ENCODE measurements at places on chromosomes 13 and 19.
A peak's percentile ranks its signal among the peaks of the same experiment; 100 is the strongest.

DNA sequence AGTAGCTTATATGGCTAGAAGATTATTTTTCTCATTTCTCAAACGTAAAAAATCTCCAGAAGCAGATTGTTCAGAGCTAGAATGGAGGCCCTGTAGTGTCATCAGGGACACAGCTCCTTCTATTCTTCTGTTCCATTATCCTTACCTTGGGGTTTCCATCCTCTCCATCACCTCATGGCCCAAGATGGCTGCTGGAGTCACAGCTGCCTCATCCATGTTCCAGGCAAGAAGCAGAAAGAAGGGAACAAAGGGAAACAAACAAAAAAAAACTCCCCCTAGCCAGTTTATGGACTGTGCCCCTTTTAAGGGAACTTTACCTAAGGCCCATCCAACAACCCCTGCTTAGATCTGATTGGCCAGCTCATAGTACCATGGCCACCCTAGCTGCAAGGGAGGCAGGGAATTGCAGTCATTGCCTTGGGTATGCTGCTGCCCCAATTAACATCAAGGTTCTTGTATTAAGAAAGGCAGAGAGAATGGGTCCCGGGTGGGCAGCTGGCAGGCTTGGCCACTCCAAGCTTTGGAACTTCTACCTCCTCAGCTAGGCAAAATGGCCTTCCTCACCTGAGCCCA is 15.7 kb downstream of the CEACAM16 start:
- DNase-seq: no peak

DNA sequence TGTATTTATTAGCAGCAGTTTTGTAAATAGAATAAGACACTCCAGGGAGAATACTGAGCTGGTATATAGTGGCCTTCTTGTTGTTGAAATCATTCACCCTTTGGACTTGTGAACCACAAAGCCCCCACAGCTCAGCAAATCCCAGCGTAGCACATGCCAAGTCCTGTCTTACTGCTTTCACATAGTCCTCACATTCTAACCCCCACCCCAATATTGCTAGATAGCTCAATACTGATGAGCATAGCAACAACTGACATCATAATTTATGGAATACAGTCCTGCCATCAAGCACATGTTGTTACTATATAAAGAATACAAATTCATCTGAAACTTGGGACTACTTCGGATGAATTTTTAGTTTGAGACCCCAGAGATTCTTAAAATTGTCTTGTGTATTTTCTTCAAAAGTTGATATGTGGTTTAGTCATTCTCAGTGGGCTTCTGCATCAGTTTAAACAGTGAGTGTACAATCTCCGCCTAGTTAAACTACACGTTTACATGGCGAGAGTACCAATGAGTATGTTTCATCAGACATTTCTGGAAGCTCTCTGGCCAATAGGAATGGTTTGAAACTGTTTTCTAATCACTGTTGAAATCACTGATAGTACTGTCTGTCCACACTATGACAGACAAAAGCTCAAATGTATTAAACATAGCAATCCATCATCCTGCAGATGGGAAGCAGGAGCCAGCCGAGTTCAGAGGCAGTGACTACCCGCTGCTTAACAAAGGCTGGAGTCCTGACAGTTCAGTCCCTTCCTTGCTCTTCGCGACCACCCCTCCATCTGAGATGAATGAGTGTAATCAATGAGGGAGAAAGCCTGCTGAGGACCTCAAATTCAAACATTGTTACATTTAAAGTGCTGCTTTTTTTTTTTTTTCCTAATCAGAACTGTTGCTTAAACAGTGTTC is 15.2 kb downstream of the DACH1 start:
- DNase-seq: no peak

GRCh38 chr19:11769995-11770394 is 3.2 kb downstream of the ZNF441 start:
- DNase-seq: no peak

- DNase-seq: no peak
Observed at GRCh38 chr19:16111909-16112752, 442 bp downstream of the RAB8A start.

GRCh38 chr19:29761575-29762232 is 46.6 kb upstream of the C19orf12 start:
- DNase-seq: no peak

- no peak for DNase-seq
Observed at GRCh38 chr13:93628136-93628797, 401.7 kb downstream of the GPC6 start.

DNA sequence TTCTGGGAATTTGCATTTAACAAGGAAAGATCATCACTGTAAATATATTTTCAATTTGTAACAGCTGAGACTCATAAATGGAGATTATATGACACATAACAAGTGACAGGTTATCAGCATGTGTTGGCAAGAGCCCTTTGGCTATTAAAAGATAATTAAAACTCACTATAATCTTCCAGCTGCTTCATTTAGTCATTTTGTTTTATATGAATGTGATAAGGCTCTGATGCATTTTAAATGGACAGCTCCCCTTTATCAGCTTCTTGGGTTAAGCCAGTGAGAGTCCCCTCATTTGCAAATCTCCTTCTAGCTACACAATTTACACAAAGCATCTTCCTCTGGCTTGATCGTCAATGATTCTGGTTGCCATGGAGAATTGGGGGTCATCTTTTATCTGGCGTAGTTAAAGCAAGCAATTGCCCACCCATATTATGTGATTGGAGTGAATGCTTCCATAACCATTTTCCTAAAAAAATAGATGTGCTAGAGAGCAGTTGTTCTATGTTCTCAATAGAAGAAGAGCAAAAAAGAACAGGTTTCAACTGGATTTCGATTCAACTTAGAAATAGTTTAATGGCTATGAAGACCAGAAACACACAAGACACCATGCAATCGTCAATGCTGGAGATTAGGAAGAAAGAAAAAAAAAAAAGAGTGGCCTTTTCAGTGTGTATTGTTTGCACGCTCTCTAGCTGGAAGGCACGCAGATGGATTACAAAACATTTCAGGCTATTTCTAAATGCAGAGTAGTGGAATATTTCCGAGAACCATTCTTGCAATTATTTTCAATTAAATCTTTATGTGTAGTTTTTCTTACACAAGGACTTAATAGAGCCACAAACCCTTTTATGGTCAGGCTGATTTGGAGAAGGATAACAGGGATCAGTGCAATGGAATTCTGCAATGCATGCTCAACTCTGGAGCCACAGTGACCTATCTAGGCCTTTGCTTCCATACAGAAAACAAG is 27.4 kb downstream of the STARD13 start:
- no peak for DNase-seq

- DNase-seq: no peak
Observed at GRCh38 chr19:38696729-38697055, 47.6 kb downstream of the CAPN12 start.

- DNase-seq: no peak
Observed at GRCh38 chr13:38121267-38121666, 228.4 kb upstream of the UFM1 start.

GRCh38 chr13:76826527-76826926 is 59.7 kb downstream of the KCTD12 start:
- DNase-seq: no peak

GRCh38 chr19:11291415-11291814 is 4.5 kb upstream of the TSPAN16 start:
- no peak for DNase-seq

DNA sequence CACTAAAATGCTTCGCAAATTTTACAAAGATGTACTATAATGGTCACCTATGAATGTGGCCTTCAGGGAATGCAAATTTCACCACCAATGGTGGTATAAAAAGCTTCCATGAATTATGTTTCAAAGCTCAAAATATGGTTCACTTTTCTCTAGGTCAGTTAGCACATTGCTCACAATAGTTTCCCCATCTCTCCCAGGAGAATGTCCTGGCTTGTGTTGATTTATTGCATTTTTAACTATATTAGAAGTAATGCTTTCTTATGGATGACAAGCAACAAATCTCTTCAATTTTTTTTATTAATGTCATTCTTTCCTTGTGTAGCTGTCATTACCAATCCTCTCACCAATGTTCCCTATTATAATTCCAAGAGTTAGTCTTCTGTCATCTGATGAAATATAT is 621.2 kb downstream of the TBC1D4 start:
- no peak for DNase-seq

DNA sequence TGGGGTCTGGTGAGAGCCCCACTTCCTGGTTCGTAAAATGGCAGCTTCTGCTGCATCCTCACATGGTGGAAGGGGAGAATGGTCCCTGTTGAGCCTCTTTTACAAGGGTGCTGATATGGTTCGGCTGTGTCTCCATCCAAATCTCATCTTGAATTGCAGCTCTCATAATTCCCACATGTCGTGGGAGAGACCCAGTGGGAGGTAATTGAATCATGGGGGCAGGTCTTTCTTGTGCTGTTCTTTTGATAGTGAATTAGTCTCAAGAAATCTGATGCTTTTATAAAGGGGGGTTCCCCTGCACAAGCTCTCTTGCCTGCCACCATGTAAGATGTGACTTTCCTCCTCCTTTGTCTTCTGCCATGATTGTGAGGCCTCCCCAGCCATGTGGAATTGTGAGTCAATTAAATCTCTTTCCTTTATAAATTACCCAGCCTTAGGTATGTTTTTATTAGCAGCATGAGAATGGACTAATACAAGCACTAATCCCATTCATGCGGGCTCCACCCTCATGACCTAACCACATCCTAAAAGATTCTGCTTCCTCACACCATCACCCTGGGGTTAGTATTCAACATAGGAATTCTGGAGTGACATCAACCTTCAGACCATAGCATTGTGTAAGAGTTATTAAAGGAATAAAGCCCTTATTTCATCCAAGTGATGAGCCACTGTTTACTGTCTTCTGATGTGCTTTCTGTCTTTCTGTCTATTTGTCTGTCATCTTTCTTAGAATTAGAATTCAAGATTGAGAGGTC is 159.0 kb upstream of the IRS2 start:
- DNase-seq: peak; percentile 89

- DNase-seq: peak; percentile 54
Observed at GRCh38 chr19:1105008-1105872, 1.4 kb downstream of the GPX4 start.

DNA sequence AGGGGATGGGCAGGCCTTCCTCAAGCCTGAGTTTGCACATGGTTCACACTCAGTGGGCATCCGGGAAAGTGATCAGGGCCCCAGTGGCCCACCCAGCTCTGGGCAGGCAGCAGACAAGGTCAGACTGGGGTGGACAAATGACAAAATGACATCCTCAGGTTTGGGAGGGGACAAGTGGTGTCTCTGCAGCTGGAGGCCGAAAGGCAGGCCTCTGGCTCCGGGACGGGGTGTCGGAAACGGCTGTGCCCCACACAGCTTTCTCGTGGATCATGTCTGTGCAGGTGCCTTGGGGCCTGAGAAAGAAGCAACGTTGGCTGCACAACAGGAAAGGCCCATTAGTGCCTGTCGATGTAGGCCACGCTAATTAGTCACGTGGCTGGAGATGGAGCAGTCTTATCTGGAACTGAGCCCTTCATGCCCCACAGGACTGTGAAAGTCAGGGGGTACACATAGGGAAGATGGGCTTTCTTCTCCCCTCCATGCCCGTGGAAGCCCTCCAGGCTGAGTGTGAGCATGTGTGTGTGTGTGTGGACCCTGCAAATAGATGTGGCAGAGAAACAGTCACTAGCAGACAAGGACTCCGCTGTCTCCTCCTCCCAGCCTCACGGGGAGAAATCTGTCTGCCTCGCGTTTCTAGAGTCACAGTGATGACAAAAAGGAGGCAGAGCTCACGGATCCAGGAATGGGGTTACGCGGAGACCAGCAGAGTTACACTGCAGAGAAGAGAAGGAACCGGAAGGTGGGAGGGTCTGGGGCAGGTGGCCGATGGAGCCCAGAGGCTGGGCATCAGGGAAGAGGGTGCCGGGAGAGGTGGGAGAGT is 44.2 kb downstream of the CHST8 start:
- no peak for DNase-seq

GRCh38 chr13:113980489-113981064 is 6.7 kb upstream of the C13orf46 start:
- no peak for DNase-seq

GRCh38 chr13:29684441-29684840 is 89.0 kb upstream of the SLC7A1 start:
- DNase-seq: no peak

DNA sequence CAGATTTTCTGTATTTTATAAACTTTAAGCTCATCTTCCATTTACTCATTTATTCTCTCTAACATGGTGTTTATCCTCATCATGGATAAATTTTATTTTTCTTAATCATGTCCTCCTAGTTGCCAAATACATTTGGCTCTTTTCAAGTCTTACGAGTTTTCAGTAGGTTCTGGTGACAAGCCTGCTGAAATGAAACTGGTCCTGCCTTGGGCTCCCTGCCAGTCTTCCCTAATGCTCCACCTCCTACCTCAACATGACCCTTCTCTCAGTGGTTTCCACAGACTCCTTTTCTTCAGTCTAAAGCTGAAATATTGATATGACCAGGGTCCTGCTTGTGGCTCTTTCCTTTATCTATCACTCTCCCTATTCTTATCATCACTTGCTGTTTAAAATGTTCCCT is 81.2 kb downstream of the TRPC4 start:
- DNase-seq: no peak

DNA sequence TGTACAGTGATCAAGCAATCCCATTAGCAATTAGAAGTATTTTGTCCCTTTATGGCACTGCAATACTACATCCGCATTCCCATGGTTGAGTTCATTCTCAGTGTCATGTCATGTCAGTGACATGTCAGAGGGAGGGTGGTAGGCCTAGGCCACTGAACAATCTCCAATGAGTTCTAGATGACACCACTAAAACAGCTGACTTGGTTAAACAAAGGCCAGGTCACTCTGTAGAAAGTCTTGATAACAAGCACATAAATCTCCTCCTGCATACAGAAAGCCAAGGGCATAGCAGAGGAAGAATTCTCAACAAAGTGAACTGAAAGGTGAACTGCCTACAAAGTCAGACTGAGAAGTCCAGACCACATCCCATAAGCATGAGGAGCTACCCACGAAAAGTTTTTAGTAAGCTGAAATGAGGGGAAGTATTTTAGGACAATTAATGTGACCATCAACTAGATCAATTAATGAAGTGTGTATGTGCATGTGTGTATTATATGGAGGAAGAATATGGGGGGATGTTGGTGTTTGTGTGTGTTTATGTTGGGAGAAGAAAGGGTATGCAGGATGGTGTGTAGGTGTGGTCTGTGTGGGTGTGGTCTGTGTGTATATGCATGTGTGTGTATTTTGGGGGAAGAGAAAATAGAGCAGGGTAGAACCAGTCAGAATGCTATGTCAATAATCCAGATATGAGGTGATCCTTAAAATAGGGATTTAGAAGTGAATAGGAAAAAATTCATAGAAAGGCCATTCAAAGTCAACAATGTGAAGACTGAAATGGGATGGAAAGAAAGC is 67.7 kb downstream of the TBC1D4 start:
- no peak for DNase-seq

- DNase-seq: no peak
Observed at GRCh38 chr19:15859187-15859586, 38.7 kb downstream of the CYP4F2 start.
